Activated CD4-positive, alpha-beta T cell treated with anti-CD3 and anti-CD28 coated beads, Interleukin-2, amount 50 U/mL, for 1 hour (primary cell): ENCODE measurements at places on chromosomes 11 and 22.

DNA sequence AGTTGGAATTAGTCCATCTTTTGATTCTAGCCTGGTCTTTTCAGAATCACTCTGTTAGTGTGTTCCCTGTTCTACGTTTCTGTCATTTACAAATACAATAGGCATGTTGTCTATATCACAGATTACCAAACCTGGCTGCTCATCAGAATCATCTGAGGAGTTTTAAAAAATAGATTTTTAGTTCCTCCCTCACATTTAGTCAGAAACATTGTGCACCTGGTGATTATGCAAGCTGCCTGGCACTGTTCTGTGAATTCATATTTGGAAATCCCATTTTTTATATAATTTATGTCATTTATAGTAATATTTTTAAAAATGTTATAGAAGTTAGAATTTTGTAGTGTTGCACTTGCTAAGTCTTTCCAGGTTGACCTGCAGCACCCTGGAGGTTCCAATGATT, 107.3 kb downstream of the PDE3B start:
- no peak for DNase-seq

- no peak for DNase-seq
Measured at GRCh38 chr11:69662021-69662698, 13.0 kb downstream of the LTO1 start.

DNA sequence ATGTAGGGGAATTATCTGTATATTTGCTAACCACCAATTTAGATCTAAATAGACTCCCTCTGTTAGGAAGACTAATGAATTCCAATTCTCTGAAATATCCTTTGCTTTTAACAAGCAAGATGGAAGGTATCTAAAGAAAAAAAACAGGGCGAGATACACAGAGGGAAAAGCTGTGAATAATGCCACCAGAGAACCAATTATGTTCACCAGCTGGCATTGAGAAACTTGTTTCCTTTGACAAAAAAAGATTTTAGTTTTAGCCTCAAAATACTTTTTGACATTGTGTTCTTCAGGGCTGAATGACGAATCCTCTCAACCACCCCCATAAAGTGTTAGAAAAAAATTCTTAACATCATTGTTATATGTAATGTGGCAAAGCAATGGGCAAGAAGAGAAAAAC, 19.0 kb downstream of the HTR3B start:
- DNase-seq: no peak

GRCh38 chr11:85658180-85658579, 6.7 kb downstream of the CREBZF start:
- no peak for DNase-seq

DNA sequence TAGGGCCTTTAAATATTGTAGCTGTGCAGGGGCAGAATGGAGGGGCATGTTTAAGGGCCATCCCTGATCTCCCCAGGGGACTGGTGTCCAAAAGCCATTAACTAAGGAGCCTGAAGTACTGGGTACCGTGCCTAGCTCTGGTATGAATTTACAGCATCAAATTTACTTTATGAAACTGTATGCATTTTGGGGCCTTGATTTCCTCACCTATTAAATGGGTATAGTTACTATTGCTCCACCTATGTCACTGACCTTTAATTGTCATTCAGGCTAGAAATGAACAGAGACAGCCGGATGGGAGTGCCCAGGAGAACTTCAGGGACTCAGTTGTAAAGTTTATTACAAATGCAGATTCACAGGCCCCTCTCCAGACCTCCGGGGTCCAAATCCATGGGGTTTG, 11.8 kb upstream of the TP53I11 start:
- DNase-seq: no peak

DNA sequence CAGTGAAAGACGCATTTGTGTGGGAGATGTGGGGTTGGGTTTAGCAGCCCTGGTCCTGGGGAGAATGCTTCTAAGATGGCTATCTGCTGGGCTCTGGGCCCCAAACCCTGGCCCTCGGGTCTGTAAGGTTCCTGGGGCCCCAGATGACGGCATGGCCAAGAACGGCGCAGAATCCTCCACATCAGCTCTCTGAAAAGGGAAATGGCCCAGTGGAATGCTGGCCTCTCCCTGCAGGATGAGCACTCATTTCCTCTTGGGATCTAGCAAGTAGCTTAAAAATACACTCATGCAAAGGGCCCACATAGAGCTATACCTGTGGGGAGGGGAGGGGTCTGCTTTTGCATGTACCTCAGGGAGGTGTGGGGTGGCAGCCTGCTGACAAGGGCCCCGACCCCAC, 37.5 kb upstream of the LINC01488 start:
- no peak for DNase-seq

- DNase-seq: no peak
Measured at GRCh38 chr11:73578592-73579185, 19.2 kb downstream of the FAM168A start.

DNA sequence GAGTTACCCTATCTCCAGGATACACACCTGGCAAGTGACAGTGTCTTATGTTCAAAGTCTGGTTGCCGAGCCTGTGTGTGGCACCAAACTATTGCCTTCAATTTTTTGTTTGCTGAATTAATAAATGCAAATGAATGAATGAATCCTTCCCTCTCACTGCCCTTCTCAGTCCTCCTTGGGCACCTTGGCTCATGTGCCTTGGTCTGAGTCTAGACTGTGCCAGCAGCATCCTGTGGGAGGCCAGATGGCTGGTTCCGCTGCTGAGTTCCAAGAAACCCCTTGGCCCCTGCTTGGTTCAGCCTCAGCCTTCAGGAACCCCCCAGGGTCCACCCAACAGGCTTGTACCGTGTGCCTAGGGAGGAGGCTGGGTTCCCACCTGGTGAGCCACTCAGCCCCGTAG, 31.0 kb downstream of the TOB2 start:
- no peak for DNase-seq

GRCh38 chr11:106670069-106670468, 348.2 kb downstream of the GUCY1A2 start:
- DNase-seq: no peak

GRCh38 chr11:70319396-70320076, 49.0 kb downstream of the PPFIA1 start:
- DNase-seq: no peak

- DNase-seq: no peak
Measured at GRCh38 chr11:45383224-45383623, 97.1 kb upstream of the SYT13 start.

DNA sequence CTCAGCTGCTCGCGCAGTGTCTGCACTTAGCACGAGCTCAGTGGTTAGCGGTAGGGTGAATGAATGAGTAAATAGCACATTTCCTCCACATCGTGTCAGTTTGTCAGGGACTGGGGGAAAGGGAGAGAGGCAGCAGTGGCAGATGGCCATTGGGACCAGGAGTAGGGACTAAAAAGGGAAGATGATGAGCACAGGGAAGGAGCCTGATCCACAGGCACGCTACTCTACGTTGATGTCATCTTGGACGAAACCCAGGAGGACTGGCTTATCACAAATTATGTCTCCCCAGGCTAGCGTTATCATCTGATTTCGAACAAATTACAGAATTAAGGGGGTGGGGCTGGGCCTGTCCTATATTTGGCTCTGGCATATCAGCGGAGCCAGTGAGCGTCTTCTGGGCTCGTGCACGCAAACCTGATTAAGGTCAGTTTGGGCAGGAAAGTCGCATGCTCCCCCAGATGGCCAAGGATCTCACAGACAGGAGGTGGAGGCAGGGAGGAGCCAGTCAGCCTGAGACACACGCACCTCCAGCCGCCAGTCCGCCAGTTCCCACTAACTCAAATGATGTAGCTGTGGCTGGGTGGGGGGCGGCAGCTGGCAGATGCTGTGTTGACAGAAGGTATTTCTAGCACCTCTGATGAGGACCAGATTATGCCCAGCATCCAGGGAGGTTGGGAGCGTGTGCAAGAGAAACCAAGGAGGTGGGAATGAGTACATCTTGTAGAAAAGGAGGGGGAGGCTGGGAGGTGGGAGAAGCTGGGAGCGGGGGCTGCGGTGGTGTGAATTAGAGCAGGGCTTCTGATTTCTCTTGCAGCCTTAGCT, 97.4 kb upstream of the PRDM11 start:
- no peak for DNase-seq

DNA sequence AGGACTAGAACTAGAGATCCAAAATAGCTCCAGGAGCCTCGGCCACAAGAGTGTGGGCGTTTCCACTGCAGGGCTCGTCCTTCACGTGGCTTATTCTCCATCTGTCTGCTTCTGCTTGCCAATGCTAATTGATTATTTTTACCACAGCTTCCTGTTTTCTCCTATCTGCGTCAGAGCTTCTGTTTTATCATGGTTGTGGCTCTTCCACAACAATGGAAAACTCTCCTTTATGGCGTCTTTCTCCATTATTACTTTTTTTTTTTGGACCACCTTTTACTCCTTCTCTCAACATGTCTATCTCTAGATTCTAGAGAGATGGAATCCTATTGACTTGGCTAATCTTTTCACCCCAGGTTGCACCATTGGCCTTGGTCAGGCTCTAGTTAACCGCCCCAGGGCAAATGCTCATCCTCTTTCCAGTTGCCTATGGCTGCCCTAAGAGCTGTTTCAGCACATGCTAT, 25.9 kb downstream of the CAT start:
- DNase-seq: no peak

DNA sequence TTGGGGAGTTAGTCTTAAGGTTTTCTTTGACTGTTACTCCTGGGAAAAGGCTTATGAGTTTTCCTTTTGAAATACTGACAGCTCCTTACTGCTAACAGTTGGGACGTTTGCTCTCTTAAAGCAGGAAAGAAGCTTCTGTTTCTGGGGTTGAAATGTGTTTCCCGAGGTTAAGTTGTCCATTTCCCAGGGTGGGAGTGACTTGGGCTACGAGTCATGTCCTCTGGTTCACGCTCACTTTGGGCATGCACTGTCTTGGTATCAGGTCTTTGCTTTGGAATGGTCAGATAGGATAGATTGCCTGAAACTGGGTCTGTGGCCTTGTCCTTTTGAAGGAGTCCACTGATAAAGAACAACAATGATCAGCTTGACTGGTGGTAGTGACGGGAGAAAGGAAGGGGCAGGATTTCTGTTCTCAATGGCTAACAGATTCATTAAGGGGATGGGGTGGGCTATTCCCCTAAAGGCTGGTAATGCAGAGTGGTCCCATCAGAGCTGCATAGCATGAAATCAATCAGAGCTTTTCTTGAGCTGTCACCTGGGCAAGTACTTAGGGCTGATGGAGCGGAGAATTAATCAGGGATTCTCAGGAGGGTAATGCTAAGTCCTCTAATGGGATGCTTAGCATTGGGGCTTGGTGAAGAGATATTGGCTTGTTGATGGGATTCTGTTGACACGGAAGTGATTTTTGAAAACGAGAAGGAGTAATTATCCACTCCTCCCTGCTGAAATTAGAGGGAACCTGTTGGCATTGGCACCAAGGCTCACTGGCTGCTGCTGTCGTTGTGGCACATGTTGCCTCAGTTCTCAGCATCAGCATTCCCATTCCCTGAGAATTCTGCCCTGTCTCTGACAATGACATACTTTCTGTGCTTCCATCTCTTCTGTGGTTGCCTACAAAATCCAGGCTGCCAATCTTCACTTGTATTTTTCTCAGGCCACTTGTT, 81.6 kb downstream of the TEAD1 start:
- DNase-seq: no peak
